ENCODE measurements at places on chromosomes 5 and 9.

DNA sequence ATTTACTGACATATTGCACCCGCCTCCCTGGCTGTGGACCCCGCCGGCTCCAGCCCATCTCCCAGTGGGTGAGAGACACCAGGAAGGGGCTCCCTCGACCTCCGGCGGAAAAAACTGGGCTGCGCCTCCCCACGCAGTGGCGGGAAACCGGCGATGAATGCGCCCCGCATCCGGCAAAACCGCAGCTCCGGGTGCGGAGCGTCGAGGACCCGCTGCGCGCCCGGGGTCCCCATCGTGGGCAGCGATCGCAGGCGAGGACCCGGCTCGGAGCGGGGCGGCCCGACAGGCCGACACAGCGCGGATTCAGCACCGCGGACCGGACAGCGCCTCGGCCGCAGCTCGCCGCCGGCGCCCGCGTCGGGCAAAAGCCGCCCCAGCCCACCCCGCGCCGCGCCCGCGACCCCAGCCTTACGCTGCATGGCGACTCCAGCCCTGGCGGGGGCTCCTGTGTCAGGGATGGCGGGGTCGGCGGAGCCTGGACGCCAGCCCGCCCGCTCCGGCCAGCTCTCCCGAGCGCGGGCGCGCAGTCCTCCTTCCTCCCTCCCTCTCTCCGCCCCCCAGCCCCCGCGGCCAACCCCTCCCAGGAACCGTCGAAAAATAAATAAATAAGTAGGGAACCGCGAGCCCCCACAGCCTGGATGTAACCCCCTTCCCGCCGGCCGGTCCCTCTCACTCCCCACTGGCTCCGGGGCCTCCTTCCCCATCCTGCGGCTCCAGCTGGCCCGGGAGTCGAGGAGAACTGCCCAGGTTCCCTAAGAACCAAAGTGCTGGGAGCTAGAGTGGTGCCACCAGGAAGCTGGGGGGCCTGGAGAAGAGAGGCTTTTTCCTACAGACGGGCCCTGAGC lies 3.1 kb downstream of the LHX3 start:
- DNase-seq: peak; percentile 59

DNA sequence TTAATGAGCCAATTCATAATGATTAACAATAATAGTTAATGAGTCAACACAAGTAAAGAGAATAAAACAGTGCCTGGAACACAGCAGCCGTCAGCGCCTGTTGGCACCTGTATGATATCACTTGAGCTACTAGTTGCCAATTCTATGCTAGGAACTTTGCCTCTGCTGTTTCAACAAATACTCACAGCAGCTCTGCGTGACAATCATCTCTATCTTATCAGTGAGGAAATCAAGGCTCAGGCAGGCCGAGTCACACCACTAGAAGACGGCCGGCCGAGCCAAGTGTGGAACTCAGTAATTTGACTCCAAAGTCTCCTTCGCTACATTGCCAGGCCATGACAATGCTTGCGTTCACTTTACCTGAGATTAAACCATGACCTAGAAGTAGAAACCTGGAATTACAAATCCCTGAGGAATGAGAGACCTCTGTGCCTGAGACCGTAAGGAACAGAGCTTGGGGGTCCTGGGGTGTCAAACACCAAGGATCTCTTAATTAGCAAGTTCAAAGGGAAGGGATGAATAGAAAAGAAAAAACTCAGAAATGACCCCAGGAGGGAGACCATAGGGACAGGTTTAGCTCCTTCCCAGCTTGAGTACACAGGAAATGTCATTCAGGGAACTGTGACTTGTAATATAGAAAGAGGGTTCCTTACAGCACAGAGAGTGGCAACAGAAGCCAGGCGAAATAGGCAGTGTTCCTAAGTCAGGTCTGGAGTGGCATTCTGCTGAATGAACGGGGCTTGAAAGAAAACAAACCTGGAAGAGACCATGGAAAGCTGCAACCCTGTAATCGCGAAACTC lies 109.1 kb downstream of the SUSD1 start:
- no peak for DNase-seq

DNA sequence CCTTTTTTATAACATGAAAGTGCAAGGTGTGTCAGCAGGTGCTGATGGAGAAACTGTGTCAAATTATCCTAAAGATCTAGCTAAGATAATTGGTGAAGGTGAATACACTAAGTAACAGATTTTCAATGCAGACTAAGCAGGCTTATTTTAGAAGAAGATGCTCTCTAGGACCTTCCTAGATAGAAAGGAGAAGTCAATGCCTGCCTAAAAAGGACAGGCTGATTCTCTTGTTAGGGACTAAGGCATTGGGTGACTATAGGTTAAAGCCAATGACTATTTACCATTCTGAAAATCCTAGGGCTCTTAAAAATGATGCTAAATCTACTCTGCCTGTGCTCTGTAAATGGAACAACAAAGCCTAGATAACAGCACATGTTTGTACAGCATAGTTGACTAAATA lies 1682.4 kb downstream of the MAT2B start:
- DNase-seq: peak; percentile 10

DNA sequence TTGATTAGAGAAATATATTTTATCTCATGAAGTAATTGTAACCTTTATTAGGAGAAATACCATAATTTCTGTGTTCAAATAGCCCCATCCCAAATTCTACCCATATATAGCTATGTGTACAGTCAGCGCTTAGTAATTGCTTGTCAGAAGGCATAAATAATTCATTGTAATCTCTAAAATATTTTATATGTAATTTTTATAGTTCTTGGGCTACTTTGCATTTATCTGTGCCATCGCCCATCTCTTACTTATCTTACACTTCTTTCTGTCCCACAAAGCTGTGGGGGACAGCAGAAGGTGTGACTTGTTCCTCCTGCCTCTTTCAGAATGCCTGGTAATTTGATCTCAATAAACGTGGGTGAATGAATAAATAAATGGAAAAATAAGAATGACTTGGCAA lies 5.5 kb downstream of the ADAMTSL1 start:
- no peak for DNase-seq

DNA sequence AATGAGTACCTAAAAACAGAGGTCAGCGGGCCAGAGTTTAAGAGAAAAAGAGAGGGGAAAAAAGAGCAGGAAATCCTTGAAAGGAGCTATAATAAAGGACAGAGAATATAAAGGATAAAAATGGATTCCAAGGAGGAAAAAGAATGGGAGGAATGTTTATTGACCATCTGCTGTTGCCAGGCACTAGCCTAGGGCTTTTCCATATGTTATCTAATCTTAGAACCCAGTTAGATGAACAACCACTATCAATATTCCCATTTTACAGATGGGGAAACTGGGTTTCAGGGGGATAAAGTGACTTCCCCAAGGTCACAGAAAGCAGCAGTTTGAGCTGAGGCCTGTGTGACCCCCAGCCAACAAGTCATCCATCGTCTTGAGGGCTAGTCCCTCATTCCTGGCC lies 232.5 kb downstream of the NR3C1 start:
- DNase-seq: no peak

DNA sequence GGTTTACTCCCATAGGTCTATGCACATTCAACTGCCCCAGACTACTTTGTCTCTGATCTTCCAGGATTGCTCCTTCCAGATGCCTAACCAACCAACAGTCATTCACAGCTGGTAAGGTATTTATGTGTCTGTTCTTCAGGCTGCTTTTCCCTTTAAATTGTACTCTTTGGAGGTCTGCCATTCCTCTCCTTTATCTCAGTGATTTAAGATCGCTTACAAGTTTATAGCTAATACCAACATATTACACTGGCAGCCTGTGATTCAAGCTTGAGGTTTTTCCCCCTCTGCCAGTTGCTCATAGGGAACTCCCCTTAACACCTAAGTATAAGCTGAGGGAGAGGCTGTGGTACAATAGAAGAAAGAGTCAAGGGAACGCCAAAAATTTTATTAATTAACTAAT lies 711.7 kb upstream of the EDIL3 start:
- no peak for DNase-seq

DNA sequence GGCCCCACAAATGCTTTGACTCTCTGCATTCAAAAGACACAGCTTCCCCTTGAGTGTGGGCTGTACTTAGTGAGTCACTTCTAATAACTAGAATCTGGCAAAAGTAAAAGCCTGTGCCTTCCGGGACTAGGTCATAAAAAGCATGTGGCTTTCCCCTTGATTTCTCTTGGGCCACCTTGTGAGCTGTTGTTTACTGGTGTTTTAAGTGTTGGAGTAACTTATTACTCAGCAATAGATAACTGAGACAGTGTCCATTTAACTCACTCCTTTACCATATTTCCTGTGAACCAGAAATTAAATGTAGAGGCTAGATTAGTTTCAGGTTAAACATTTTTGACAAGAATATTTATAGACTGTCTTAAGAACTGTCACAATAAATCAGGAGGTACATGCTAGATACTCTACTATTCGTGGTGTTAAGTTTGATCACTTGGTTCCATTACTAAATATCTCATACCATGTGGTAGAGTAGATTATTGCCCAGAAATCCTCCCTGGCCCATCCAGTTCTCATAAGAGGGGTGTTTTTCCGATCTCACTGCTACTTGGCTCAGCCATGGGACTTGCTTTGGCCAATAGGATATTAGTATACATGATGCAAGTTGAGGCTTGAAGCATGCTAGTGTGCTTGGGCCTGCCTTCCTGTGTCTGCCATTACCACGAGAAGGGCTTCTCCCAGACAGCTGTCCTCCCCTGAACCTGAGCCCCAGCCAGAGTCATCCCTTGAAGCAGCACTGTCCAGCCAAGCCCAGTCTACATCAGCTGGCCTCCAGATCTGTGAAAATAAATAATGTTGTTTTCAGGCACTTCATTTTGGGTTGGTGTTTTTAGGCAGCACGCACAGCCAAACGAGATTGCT lies 10.4 kb upstream of the CMBL start:
- peak; percentile 43 for DNase-seq

DNA sequence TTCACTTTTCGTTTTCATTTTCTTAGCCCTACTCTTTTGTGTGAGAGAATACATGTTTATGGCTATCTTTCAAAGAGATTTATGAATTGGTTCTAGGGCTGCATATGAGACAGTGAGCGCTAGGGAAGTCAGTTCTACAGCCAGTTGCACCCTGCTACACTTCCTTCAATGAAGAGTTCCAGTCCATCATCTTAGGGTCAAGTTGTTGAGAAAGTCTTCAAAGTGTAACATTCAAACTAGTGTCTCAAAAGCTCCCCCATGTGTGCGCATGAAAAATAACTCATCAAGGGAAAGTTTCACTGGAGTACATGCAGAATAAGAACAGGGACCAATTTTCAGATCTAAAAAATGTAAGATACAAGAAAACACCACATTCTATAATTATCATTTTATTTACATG lies 317.2 kb downstream of the DEPDC1B start:
- DNase-seq: peak; percentile 48

- peak; percentile 63 for DNase-seq
These were observed 125.8 kb upstream of the KLF4 start for GRCh38 chr9:107615321-107615720.

DNA sequence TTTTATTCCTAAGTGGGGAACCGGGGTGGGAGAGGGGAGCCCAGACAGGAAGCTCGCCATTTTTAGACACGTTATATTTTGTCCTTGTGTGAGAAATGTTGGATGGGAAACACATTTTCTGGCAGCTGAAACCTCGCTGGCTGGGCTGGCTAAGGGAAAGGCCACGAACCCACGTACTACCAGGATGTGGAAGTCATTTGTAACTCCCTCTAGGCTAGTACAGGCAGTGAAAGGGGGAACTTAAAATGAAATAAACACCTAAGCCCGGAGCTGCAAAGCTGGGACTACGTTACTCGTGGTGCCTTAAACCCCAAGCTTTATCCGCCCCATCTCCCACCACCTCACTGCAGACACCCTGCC lies 42.5 kb downstream of the TMEM174 start:
- DNase-seq: peak; percentile 31

GRCh38 chr5:136749016-136749415 lies 383.7 kb upstream of the TRPC7 start:
- no peak for DNase-seq

All from suppressor macrophage treated with lipopolysaccharide for 1 hour (primary cell).